ENCODE measurements at places on chromosomes 1 and 21. TPM values are rescaled to one million over a fixed set of nuclear protein-coding genes. Genes with fewer than 3 reads are reported as not detected.

Gene NUF2
- not detected for total RNA-seq

Gene OLIG2
- total RNA-seq = not detected

Gene SH2D1B
- not detected for total RNA-seq

Gene IL23R
- not detected for total RNA-seq

Gene GREM2
- total RNA-seq = 18.7 TPM

Gene ACTN2
- not detected for total RNA-seq

Gene OR14K1
- total RNA-seq = not detected

Gene FMOD
- 46.0 TPM for total RNA-seq

Gene KRTAP15-1
- not detected for total RNA-seq

Gene RIT1
- total RNA-seq = 21.2 TPM

GRCh38 chr1:147586414-147586813, 45.1 kb downstream of the BCL9 start:
- DNase-seq = no peak

DNA sequence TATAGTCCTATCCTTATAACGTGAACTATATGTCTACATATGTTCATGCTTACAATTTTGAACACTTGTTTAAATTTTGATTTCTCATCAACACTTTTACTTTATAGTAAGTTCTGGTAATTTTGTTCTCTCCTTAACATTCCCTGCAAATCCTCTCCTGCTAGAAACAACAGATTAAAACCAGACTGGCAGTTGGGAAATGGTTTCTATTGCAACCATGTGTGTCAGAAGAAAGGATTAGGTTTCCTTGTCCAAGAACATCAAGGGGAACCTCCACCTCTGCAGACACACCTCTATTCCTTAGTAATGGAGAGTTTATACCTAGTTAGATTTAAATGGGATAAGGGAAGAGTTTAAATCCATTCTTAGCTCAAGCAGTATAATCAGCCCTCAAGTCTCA, 3.3 kb upstream of the WARS2 start:
- no peak for DNase-seq

- DNase-seq = no peak
Observed at GRCh38 chr1:189312499-189312898, 1165.2 kb downstream of the BRINP3 start.

- no peak for DNase-seq
Observed at GRCh38 chr1:149844101-149844500, 55.3 kb upstream of the BOLA1 start.

DNA sequence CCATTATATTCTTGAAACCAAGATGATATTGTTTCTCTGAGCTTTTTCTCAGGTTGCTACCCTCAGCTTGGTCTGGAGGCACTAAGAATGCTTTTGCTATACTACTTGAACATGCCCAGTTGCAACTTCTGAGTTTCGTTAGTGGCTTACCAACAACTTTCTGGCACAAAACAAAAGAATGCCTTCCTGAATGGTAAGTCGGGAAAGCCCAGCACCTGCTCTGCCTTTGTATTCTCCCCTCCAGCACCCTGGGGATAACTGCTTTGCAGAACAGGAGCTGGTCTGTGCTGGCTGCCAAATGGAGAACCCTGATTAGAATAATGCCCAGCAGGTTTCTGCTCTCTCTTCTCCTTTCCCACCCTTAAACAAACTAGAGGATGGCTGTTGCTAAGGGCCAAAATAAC, 149.3 kb downstream of the TGFB2 start:
- DNase-seq = no peak

- DNase-seq = no peak
Observed at GRCh38 chr1:5933676-5934057, 58.6 kb downstream of the NPHP4 start.

DNA sequence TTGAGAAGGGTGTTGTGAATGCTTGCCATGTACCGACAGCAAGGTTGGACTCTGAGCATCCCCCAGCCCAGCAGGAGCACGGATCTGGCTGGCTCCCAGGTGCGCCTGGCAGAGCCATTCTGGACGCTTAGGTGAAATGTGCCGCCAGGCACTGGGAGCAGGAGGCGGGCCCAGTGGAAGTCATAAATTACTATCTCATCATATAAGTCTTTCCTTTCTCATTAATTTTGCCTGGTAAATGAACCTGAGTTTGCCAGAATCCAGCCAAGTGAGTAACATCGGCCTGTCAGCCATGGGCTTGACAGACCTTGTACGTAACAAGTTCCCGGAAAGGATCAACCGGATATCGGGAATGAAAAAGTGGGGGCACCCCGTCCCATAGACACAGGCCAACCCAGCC, 179.5 kb upstream of the ARHGEF16 start:
- DNase-seq = no peak

- DNase-seq = peak; percentile 78
Observed at GRCh38 chr1:214281021-214281719, at the start of gene SMYD2. TSS of gene SMYD2 (plus strand) at chr1:214281159. CDS start at chr1:214281255, 96 bp downstream.

DNA sequence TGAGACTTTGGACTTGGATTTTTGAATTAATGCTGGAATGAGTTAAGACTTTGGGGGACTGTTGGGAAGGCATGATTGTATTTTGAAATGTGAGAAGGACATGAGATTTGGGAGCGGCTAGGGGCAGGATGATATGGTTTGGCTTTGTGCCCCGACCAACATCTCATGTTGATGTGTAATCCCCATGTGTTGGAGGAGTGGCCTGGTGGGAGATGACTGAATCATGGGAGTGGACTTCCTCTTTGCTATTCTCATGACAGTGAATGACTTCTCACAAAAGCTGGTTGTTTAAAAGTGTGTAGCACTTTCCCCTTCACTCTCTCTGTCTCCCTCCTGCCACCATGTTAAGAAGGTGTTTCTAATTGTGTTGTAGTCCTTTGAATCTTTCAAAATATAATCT, 9.3 kb upstream of the PHGDH start:
- DNase-seq = no peak

GRCh38 chr1:205636732-205637131, 4.9 kb upstream of the ELK4 start:
- no peak for DNase-seq

DNA sequence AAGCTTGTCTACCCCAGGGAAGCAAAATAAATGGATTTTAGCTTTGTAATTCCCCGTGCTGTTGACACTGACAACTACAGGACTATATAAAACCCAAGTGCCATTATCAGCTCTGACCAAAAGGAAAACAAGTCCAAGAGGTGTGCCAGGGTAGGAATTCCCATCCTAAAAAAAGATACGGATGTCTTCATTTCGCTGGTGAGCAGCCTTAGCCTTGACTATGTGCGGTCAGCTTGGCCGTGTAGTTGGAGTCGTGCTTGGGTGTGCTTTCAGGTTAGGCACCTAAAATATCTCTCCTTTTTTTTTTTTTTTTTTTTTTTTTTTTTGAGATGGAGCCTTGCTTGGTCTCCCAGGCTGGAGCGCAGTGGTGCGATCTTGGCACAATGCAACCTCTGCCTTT, 28.9 kb upstream of the ACTN2 start:
- DNase-seq = no peak

DNA sequence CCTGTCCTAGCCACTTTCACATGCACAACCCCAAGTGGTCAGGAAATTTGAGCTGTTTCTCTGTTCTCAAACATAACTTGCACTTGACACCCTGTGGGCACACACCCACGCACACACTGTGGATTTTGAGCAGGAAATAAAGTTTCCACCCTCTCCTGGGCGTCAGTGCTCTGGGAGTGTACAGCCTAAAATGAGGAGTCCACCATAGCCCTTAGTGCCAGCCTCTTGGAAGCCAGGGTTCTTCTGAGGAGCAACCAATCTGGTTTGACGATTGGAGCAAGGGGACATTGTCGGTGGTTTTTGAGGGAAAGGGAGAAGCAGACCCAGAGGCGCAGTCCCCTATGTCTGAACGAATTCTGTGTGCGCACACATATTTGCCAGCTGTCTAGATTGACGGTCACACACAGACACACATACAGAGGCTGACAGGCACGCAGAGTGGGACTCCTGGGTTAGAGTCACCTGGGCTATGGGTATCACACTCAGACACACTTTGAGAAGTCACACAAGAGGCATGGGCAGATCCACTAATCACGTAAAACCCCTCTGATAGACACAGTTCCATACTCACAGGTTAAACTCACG, 2.7 kb downstream of the DMBX1 start:
- DNase-seq = no peak

- no peak for DNase-seq
Observed at GRCh38 chr21:38790059-38790458, 15.7 kb upstream of the ETS2 start.

DNA sequence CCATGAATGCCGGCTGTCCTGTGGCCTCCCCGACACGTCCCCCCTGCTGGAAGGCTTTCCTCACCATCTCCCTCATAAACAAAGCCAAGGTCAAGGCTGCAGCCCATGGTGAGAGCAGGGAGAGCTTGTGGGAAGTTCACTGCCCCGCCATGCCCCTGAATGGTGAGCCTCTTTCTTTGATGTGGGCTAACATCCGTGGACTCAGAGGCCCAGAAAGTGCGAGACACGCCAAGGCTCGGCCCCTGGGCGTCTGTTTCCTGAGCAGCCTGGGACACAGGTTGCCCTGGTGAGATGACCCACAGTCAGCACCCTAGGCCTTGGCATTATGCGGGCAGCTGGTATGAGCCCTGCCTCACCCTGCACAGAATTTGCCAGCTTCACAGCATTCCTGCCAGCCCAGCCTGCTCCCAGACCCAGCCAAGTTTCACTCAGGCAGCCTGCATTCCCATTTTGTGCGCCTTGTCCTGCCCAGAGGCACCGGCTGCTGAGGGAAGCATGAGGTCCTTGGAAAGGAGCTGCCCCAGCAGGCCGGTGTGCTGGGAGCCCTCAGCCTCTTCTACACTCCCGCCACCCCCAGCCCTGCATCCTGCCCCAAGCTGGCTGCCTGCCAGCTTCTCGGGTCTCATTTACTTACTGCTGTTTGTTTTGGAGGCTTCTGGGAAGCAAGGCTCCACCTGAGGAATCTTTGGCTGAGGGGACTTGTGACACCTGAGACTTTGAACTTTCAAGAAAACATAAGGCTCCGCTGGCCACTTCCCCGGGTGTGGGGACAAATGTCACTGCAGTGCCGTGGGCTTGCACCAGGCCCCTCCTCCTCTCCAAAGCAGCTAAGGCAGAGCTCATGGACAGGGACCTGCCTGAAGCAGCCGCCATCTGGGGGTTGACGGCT, 31.9 kb downstream of the NEK2 start:
- no peak for DNase-seq

GRCh38 chr1:166164995-166165660, 1.7 kb downstream of the FAM78B start:
- DNase-seq = peak; percentile 68

- DNase-seq = no peak
Observed at GRCh38 chr1:203116091-203116820, 11.3 kb upstream of the ADORA1 start.

DNA sequence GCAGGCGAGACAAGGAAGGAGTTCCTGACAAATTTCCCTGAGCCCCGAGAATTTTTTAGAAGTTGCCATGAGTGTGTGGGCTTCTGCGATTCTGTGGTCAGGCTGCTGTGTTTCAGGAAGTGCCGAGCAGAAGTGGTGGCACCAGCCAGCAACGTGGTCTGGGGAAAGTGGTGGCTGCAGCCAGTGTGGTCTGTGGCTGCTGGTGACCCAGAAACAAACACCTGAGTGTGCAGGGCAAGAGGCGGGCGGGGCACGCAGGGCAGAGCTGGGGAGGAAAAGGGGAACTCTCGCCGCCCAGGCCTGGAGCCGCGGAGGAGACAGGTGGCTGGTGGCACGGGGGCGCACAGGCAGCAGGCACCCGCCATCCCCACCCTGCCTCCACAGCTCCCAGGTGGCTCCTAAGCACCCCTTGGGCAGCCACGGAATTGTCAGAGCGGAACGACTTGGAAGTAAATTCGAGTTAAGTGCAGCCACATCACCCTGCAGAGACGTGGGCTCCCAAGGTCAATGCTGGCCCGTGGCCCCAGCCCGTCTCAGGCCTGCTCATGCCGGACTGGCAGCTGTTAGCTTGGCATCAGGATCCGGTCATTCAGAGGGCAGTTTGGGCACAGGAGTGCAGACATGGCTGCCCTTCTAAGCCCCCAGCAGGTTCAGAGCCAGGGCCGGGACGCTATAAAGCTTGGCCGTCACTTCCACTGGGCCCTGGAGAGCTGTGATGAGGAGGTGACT, 25.1 kb downstream of the PRDM16 start:
- DNase-seq = no peak

DNA sequence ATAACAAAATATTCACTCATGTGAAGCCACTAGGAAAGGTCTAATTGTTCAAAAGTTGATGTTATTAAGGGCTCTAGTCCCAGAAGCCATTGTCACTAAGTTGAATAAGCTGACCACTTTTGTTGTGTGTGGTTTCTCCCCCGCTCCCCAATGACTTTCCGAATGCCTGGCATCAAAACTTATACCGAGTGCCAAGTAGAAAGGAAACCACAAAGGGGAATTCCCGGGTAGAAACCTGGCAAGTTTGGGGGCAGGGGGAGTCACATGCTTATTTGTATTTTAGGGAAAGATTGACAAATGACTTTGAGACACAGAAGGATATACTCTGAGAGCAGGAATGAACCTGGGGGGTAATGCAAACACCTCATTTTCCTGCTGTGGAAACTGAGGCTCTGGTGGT, 154.1 kb downstream of the TGFBR3 start:
- DNase-seq = no peak

GRCh38 chr1:56092684-56093570, 486.4 kb downstream of the PLPP3 start:
- no peak for DNase-seq

DNA sequence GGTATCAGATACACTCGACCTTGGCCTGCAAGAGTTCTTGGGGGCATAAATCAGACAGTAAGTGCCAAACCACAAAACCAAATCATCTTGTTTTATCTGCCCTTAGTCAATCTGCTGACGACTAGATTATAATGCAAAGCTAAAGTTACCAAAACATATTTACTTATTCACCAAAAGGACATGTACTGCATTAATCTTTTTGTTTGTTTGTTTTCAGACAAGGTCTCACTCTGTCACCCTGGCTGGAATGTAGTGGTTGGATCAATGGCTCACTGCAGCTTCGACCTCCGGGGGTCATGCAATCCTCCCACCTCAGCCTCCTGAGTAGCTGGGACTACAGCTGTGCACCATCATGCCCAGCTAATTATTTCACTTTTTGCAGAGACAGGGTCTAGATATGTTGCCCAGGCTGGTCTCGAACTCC, 114.7 kb downstream of the APP start:
- no peak for DNase-seq

DNA sequence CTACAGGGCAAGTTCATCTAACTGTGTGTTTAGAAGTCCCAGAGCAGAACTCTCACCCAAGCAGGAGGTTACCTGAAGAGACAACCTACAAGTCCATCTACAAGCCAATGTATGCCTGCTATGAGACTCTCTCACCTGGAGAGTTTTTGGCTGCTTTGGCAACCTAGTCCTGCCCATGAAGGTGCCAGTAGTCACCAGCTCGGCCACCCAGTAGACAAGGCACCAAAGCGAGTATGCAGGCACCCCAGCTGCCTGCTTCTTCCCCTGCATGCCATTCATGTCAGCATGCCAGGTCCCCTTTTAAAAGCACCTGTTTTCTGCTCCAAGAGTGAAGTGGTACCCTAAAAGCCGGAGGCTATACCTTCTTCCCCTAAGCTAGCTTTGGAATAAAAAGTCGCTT, 20.2 kb downstream of the RIIAD1 start:
- no peak for DNase-seq

DNA sequence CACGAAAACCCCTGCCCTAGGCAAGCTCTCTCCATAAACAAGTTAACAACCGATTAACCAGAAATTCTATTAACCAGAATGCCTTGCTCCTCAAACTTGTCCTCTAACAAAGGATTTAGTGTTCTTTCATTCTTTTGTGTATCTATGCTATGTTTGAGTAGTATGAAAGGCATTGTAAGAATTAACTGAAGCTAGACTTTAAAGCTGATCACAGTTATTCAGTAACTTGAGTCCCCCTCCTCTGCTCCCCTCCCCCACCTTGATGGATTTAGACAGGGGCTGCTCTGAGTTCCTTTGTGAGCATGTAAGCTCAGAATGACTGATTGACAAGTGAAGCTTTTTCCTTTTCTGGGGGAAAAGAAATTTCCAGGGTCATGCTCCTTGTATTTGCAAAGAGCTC, 257.6 kb downstream of the TTLL7 start:
- DNase-seq = no peak

Measured in sigmoid colon (tissue), 7 donors.